ENCODE measurements at places on chromosomes 1 and 21.

DNA sequence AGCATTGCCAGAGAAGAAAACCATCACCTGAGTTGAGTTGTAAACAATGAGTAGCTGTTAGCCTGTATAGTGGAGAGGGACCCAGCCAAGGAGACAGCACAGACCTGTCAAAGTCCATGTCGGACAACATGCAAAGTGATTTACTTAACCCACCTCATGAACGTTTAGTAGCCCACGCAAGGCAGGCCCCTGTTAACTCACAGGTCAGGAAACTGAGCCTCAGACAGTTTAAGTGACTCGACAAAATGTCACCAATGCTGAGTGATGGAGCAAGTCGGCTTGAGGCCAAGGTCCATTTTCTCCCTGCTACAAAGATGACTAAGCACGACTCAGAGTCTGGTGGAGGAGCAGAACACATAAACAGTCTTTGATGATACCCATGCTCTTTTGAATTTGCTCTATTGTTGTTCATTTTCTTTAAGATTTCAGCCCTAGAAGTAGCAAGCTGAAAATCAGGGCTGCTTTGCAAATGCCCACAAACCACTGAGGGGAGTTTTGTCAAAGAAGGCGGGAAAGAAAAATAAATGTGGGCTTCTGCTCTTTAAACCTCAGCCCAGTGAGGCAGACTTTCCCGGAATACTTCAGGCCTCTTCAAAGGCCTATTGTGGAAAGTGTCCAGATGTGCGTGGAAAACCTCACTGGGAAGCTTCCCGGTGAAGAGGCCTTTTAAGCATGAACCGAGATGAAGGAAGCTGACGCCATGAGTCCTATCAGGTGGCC lies 83.8 kb upstream of the HOOK1 start:
- no peak for DNase-seq

GRCh38 chr1:145806844-145807243 lies 17.1 kb downstream of the RNF115 start:
- no peak for DNase-seq

GRCh38 chr1:86928819-86929218 lies 14.4 kb downstream of the HS2ST1 start:
- no peak for DNase-seq

- DNase-seq: no peak
These were observed 738 bp upstream of the KCNA2 start for GRCh38 chr1:110606657-110607535.

DNA sequence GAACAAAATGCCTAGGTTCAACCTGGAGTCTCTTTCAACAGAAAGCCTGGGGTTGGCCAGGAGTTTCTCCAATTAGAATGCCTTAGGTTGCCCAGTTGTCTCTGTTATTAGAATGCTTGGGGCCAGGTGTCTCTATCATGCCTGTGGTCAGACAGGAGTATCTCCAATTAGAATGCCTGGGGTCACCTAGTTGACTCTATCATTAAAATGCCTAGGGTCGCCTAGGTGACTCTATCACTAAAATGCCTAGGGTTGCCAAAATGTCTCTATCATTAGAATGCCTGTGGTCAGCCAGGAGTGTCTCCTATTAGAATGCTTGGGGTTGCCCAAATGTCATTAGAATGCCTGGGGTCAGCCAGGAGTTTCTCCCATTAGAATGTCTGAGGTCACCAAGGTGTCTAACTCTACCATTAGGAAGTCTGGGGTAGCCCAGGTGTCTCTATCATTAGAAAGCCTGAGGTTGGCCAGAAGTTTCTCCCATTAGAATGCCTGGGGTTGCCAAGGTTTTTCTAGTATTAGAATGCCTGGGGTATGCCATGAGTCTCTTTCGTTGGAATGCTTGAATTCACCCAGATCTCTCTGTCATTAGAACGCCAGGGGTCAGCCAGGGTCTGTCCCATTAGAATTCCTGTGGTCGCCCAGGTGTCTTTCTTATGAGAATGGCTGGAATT lies 57.9 kb downstream of the RNF187 start:
- DNase-seq: no peak

- DNase-seq: no peak
These were observed 12.3 kb upstream of the HSD11B1 start for GRCh38 chr1:209692296-209692695.

DNA sequence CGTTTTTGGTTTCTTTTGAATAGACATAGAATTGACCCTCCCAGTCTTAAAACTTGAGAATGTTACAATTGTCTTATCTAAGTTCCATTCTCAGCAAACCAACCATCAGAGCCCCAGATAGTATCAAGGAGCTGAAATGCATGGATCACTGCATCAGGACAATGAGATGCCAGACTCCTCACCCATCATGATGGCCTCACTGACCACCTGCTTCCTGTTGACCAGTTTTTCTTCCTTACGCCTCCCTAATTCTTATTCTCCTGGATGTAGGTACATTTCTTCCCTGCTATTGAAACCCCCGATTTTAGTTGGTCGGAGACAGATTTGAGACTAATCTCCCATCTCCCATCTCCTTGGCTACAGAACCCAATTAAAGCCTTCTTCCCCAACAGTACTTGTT lies 17.7 kb downstream of the MATN1 start:
- no peak for DNase-seq

DNA sequence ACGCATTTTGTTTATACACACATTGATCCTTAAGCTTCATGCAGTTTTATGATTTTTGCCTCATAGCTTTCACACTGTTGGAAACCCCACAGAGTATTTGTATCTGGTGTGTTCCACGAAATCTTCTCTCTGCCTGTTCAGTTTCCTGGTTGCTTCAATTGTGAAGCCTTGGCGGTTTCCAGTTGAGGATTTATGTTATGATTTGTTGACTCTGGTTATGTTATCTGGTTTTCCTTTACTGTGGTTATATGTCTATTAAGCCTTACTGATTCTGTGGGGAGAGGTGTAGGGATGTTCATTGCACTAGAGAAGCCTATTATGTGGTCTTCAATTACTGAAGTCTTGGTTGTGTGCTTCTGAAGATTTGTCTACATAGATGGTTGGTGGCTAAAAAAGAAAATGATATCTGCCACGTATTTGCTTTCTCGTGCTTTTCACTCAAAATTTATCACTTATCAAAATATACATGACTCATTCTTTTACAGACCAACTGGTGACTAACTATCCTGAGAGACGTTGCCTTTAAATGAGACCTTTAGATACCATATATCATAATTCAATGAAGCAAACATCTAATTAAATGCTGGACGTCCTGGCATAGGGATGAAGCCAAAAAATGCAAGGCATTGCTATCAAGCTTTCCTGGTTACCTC lies 488.0 kb upstream of the B3GALT2 start:
- no peak for DNase-seq

- DNase-seq: no peak
These were observed 3.4 kb upstream of the LAMC1 start for GRCh38 chr1:183019860-183020259.

GRCh38 chr21:45948576-45949141 lies 32.9 kb upstream of the COL6A1 start:
- DNase-seq: no peak
